DMS79 treated with DMSO at 0.1 percent for 48 hours (cell line): ENCODE measurements at places on chromosomes 1 and 21.

DNA sequence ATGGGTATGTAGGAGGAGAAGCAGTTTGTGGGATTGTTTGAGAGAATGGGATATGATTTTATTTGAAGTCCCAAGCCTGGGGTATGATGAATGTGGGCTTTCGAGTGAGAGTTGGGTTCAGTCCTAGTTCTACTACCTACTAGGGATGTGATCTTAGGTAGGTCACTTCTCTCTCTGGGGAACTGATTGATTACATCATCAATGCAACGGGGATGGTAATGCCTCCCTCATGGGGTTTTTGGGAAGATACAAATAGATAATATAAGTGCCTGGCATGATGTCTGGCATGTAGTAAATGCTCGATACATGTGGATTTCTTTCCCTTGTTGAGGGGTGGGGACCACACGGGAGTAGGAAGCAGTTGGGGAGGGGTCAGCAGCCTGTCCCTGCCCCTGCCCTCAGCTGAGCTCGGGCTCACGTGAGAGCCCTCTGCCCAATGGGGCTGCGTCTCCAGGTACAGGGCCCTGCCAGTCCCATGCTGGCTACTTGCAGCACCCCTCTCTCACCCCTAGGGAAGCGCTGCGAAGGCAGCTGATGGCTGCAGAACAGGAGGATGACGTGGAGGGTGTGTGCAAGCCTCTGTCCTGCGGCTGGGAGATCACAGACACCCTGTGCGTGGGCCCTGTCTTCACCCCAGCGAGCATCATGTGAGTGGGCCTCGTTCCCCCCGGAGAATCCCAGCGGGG, 38.7 kb downstream of the AZIN2 start:
- DNase-seq: no peak

GRCh38 chr1:170886460-170886859, 48.9 kb upstream of the MROH9 start:
- DNase-seq: no peak

- DNase-seq: no peak
Measured at GRCh38 chr1:29585656-29586055, 349.3 kb downstream of the PTPRU start.

- DNase-seq: no peak
Measured at GRCh38 chr1:19414515-19415121, 70.7 kb downstream of the CAPZB start.

GRCh38 chr1:241114699-241115233, 242.2 kb downstream of the RGS7 start:
- DNase-seq: no peak

DNA sequence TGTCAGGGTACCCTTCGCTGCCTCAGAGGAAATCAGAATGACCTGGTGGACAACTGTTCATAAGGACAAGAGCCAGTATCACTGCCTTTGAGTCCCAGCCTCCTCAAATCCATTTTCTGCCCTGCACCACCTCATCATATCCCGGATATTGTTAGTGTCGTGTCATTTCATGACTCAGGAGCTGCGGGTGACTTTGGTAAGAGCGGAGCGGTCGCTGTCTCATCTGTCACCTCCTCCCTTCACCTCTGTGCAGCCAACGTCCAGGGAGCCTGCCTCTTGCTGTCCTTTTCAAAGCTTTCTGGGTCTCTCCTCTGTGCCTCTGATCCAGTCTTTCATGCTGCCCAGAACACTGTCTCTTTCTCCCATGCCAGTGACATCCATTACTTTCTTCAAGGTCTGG, 7.0 kb upstream of the C1orf198 start:
- no peak for DNase-seq

DNA sequence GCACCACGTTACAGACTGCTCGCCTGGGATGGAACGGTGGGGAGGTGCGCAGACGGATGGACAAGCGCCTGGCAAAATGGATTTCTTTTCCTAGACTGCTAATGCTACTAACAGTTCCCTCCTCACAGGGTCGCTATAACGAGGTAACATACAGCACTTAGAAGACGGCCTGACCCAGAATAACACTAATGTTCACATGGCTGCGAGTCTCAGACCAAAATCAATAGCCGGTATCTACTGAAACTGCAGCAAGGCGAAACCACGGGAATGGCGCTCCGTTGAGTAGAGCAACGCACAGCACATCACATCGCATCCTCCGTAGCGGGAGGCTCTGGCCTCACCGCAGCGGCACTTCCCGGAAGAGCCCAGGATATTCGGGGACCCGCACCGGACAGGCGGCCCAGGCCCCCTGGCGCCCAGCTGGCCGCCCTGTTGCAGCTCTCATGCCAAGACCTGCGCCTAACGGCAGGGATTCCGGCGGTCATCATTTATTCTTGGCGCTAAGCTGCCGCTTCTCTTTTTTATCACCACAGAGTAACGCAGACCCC, 46.6 kb downstream of the VPS26C start:
- peak; percentile 46 for DNase-seq

DNA sequence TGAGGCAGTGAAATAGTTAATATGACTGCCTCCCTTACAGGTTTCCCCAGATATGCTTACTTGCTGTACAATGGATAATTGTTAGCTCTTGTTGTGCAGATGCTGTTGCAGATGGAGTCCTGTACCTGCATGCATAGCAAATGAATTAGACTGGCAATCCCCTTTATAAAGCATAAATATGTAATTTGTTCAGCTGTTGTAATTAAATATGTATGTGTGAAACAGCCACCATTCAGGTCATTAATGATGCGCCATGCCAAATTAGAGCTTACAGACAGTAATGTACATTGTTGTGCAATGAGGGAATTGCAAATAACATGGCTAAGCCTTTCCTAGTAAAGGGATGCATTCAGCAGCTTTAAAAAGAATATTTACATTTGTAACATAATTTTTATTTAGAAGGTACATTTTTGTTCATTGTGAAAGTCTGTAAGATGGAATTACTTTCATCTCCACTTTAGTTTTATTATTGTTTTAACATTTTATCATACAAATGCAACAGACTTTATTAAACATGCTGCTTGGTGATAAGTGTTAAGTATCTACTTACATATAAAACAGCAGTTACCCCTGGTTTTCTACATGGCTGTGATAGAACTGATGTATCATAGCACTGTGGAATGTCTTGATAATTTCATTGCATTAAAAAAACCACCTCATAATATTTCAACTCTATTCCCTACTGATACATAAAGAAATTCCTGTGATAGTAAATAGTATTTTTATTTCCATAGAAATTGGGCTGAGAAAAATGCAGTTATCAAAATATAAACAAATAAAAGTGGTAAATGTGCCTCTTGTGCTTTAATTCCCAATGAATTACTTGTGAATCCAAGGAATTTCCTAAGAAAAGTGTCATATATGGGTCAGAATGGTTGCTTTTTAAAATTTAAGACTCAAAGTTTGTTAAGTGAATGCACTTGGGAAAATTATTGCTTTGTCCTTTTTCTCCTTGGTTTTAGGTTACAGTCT, 99.0 kb downstream of the NFIA start:
- DNase-seq: no peak
